ENCODE measurements at places on chromosomes 1 and 21.

DNA sequence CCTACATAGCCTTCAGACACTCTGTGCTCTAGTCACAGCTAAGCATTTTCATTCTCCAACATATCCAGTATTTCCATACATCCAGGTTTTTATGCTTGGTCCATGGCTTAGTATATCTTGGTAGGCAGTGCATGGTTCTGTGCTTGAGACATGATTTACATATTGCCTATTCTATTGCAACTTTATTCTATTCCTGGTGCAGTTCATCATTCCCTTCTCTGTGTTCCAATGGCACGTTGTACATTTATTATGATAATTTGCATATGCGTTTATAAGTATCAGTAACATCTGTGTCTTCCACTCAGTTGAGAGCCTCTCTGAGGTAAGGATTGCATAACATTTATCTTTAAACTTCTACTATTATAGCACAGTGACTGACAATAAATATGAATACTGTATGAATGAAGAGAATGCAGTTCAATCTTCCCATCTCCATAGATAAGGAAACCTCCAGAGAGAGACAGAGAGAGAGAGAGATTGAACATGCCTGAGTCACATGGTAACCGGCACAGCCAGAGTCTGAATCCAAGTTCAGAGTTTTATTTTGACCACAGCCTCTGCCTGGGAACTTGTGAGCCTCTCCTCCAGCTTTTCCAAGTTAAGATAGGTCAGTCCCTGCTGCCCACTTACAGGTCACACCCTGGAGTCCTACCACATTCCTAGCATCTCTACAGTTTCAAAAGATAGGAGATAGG is 41.5 kb downstream of the PLPPR5 start:
- no peak for DNase-seq

DNA sequence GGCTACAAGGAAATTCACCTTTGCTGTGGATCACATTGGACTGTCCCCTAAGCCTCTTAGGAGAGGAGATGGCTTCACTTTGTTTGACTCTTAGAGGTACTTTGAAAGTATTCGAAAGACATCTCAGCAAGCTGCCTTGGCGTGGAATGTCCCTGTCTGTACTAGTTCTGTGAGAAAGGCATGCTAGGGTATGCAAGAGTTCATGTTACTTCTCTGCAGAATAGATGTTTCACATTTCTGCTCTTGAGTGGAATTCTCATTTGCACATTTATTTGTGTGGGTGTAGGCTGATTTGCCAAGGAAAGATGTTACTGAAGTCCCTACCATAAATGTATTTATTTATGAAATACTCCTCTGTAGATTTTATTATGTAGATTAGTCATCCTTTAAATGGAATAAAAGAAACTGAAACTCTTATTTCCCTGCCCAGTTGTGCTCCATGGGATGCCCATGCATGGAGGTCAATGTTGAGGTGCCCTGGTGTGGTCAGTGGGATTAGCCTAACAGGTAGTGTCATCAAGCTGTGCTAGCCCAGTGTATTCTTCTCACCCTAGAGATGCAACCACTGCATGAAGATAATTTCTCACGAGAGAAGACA is 13.8 kb downstream of the MIA3 start:
- DNase-seq = no peak

GRCh38 chr1:218080863-218081262 is 204.2 kb upstream of the RRP15 start:
- no peak for DNase-seq

GRCh38 chr1:36883315-36883949 is 150.9 kb downstream of the GRIK3 start:
- DNase-seq = no peak

DNA sequence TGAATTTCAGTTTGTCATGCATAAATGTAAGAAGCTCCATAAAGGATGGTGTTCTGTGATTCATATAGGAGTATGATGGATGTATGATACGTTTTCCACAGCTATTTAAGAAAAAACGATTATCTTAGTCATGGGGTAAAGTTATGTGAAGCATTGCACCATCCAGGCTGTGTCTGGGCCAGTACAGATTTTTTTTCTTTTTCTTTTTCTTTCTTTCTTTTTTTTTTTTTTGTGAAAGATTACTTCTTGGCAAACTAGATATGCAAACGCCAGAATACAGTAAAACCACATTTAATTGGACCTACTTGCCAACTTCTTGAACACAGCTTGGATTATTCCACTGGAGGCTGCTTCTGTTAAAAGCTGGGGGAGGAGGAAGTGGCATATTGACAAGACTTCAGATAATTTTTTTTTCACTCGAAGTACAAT is 14.9 kb downstream of the ZBTB18 start:
- DNase-seq = no peak

GRCh38 chr1:106456832-106457231 is 599.6 kb upstream of the PRMT6 start:
- DNase-seq = no peak

GRCh38 chr1:30650038-30650967 is 73.1 kb downstream of the MATN1 start:
- no peak for DNase-seq

DNA sequence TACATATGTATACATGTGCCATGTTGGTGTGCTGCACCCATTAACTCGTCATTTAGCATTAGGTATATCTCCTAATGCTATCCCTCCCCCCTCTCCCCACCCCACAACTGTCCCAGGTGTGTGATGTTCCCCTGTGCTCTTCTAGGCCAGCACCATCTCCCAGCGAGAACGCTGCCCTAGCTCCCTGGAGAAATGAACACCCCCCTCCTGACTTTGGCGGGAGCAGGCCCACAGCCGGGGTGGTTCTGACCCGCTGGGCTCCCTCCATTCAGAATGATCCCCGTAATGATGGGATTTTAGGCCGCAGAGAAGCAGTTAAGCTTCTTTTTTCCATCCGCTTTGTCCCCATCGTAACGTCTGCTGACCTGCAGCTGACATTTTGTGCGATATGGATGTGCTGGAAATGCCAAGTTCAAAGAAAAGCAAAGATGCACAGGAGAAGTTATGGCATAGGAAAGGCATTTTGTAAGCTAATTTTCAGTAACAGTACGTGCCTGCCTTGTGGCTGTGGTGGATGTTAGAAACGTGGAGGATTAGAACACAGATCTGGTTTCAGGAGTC is 39.3 kb downstream of the ELK4 start:
- DNase-seq = no peak

- DNase-seq = no peak
Observed at GRCh38 chr1:56482486-56482885, 96.9 kb downstream of the PLPP3 start.

GRCh38 chr1:153774026-153774595 is 1.1 kb upstream of the SLC27A3 start:
- DNase-seq = no peak

DNA sequence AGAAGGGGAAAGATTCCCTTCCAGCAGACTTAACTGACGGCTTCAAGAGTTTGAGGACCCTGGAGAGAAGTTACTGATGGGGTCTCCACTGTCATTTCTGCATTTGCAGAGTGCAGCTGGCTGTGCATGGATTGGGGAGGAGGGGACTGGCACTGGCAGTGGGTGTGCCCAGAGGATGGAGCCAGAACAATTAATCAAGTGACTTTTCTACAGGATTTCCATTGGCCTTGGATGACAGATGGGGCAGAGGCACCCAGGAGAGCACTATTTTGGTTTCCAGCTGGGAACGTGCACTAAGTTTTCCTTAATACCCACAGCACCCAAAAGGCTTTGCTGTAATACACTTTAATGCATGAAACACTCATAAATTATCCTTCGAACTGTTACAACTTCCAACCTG is 1.3 kb downstream of the NGF start:
- DNase-seq = no peak

DNA sequence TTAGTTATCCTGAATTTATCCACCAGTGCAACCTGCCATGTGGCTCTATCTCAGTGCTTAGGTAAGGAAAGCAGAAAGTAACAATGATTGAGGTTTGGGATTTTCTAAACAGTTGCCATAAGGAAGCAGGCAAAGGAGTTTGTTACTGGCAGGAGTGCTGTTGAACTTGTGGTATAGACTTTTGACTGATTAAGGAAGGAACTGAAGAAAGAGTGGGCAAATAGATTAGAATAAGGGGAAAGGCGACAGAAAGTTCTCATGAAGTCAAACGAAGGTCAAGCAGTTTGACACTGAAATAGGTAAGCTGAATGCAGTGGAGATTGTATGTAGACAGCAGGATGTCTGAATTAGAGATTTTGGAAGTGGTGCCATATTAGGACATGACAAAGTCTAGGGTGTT is 24.2 kb upstream of the CR2 start:
- no peak for DNase-seq

GRCh38 chr1:89791064-89791726 is 29.6 kb upstream of the LRRC8D start:
- DNase-seq = no peak

- no peak for DNase-seq
Observed at GRCh38 chr1:55631509-55631908, 416.3 kb upstream of the USP24 start.

- DNase-seq = no peak
Observed at GRCh38 chr1:219550201-219550600, 62.7 kb downstream of the ZC3H11B start.

DNA sequence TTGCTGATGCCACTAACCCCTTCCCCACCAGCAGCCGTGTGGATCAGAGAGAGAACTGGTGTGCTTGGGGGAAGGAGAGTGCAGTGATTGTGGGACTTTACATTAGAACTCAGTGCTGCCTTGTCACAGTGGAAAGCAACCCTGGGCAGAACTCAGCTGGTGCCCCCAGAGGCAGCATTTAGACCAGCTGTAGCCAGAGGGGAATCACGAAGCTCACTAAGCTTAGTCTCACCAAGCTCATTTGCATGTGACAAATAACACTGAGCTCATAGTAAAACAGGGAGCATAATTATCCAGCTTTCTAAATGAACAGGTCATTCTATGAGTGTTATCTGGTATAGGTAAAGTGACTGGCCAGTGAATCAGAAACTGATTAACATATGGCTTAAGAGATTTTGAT is 9.8 kb upstream of the SMAP2 start:
- no peak for DNase-seq

- no peak for DNase-seq
Observed at GRCh38 chr1:16208270-16208987, 4.0 kb downstream of the ARHGEF19 start.

- no peak for DNase-seq
Observed at GRCh38 chr1:3073186-3073488, 4.1 kb downstream of the PRDM16 start.

GRCh38 chr1:76950306-76950705 is 83.0 kb downstream of the ST6GALNAC5 start:
- DNase-seq = no peak

DNA sequence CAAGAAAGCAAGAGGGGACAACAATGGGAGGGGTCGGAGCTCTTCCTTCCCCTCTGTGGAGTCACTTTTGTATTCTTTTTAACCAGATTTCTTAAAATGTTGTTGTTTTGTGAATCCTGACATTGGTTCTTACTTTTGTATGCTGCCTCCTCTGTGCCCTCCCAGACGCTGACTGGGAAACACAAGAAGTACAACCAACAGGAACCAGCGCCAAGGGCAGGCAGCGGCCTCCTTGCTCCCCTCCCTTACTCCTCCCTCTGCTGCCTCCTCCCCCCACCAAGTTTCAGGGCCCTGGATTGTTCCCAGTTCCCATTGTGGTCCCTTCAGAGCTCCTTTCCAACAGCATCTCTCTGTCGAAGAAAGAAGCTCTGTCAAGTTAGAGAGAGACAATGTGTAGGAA is 111.1 kb downstream of the BRINP2 start:
- DNase-seq = no peak

All from CD4-positive, alpha-beta T cell treated with Interleukin-15 for 4 hours (primary cell).